ENCODE measurements at places on chromosomes 7 and 10. TPM values are rescaled to one million over a fixed set of nuclear protein-coding genes. Genes with fewer than 3 reads are reported as not detected.

- no peak for DNase-seq
These were observed 120.8 kb downstream of the INHBA start for GRCh38 chr7:41582116-41582515.

DNA sequence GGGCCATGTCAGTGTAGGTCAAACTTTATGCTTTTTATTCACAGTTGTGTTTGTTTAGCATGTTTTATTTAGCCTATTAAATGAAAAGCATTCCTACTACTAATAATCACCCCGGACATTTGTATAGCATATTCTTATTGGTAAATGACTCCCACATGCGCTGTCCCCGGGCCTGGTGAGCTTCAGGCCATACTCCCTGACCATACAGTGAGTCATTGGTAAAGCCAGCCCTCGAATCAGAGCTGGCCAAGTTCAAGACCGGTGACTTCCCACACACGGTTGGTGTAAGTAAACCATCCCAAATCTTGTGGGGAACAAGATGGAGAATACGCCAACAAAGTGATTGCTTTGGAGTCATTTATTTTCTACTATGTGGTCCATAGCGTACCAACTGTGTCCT, 238.7 kb upstream of the TCF7L2 start:
- no peak for DNase-seq

DNA sequence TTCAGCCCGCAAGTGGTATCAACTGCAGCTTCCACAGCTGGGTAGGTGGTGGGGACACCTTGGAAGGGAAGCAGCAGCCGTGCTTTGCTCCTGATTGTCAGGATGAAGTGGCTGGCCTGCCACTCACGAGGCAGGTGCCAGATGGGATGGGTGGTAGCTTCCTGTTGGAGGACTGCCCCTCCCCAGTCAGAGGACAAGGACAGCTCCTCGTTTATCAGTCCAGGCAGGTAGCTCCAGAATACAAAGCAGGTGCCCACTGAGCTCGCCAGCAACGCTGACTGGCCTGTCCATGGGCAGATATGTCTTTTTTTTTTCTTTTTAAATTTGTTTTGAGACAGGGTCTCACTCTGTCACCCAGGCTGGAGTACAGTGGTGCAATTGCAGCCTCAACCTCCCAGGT, 431.3 kb downstream of the GALNT17 start:
- DNase-seq: no peak

DNA sequence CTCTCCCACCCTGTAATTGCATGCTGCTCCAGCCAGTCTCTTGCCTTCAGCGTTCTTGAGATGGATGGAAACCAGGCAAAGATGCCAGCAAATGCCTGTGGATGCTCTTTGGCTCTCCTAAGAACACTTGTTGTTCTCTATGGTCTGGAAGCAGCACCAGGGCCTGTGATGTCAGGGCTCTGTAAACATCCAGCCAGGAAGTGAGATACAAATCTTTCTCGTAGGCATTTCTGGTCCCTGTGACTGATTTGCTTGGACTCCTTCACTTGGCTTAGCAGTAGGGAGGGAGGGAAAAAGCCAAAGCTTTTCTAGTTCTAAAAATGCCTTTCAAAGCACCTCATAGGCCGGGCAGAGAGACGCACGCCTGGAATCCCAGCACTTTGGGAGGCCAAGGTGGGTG, 201.3 kb downstream of the REEP3 start:
- no peak for DNase-seq

GRCh38 chr7:50246551-50246950, 58.0 kb upstream of the IKZF1 start:
- no peak for DNase-seq

- no peak for DNase-seq
These were observed 11.5 kb downstream of the VIM start for GRCh38 chr10:17239345-17240085.

DNA sequence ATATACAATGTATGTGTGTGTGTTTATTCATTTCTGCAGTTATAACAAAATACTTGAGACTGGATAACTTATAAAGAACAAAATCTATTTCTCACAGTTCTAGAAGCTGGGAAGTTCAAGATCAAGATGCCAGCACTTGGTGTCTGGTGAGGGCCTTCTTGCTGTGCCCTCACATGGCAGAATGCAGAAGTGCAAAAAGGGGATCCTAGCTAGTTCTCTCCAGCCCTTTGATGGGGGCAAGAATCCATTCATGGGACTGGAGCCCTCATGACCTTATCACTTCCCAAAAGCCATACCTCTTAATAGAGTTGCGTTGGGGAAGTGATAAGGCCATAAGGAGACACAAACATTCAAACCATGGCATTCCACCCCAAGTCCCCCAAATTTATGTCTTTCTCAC, 8.4 kb downstream of the GRB10 start:
- DNase-seq: no peak

GRCh38 chr7:40015790-40016296, 65.8 kb downstream of the CDK13 start:
- peak; percentile 28 for DNase-seq

GRCh38 chr10:30185916-30186315, 126.5 kb upstream of the JCAD start:
- DNase-seq: no peak

- no peak for DNase-seq
These were observed 46.7 kb upstream of the RAB18 start for GRCh38 chr10:27457261-27457945.

DNA sequence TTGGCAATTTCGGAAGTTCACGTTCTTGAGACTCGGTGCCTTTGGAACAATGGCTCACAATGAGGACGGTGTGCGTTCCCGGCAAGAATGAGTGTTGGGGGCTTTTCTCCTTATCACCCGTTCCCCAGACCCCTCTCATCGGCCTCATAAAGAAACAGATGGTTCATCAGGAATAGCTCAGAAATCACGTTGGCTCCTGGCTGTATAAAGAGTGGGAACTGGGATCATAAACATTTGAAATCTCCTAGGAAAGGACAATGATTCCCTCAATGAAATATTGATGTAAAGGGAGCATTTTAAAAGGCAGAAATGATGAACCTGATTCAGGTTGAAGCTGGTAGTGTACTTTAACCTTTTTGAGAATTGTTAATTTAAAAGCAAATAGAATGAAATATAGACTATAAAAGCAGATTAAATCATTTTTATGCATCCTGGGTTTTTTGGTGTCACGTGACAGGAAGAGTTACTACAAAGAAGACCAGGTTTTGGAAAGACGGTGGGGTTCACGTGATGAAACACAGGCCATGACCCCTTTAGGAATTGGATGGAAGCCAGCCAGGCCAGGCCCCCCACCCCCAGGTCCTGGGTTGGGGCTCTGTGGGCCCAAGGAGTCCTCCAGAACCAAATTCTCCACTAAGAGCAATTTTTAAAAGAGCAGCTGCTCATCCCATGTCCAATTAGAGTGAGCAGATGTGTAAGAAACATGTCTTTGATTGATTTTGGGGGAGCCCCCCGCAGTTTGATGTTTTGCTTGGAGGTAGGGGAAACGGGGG, 63.0 kb downstream of the CUX1 start:
- no peak for DNase-seq

- no peak for DNase-seq
These were observed 127.6 kb downstream of the TNS3 start for GRCh38 chr7:47454069-47454973.

DNA sequence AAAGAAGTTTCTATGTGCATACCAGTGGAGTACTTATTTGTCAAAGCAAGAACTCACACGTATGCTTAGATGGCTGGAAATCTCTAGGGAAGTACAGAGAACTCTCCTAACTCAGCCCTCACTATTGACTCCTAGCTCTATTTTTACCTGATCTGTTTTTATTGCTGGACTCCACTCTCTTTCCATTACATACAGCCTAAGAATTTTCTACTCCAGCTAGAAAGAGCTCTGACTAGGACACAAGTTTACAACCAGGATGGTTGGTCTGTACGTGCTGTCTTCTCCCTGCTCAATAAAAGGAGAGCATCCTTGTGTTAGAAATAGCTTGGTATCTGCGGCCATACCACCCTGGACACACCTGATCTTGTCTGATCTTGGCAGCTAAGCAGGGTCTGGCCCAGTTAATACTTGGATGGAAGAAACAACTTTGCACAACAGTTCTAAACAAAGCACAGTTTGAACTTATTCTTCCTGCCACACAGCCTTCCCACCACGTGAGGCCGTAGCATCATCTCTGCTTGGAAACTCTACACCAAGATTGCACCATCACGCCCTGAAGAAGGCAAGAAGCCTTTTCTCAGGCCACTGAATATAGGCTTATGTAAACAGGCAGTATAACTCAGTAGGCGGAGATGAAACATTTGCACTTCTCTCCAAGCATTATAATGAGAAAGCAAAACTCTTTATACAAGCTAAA, 50.7 kb downstream of the KCNMA1 start:
- no peak for DNase-seq

The ADGRA1 gene
- total RNA-seq: not detected

The CTAGE15 gene
- not detected for total RNA-seq

The DUSP5 gene
- total RNA-seq: 6.2 TPM

The LRRD1 gene
- not detected for total RNA-seq

The SOSTDC1 gene
- total RNA-seq: not detected

The NME8 gene
- total RNA-seq: not detected

The PNLIPRP2 gene
- 455 TPM for total RNA-seq

Data from body of pancreas (tissue), 4 donors.